ENCODE measurements at places on chromosomes 1 and 21. TPM values are rescaled to one million over a fixed set of nuclear protein-coding genes. Genes with fewer than 3 reads are reported as not detected.
A peak's percentile ranks its signal among the peaks of the same experiment; 100 is the strongest.

- DNase-seq, result no peak
These were observed 110.9 kb downstream of the NTPCR start for GRCh38 chr1:233061265-233061664.

- no peak for DNase-seq
These were observed 446.8 kb downstream of the PLPP3 start for GRCh38 chr1:56132520-56132919.

DNA sequence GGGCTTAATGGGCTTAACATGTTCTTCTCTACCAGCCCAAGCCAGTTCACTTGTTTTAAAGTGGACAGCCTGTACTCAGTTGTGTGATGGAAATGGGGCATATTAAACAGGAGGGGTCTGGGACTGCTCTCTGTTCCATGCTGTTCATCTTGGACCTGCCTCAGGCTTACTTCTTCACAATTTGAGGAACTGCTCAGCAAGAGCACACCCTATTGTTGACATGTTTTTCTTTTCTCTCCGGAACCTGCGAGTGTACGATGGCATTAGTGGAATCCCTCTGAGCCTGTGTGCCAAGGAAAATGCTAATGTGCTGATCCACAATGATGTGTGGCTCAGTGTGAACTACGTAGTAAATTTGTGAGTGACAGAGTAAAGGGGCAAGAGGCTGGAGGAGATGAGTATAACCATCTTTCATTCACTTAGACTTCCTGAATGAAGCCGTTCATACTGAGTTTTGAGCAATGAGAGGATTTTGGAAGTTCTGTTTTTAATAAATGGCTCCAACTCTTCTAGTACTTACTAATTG, 6.9 kb downstream of the AHCYL1 start:
- DNase-seq, result no peak

RORC gene
- 0.03 TPM for total RNA-seq

RNF186 gene
- total RNA-seq, result not detected

EDEM3 gene
- total RNA-seq, result 26.4 TPM

PPIAL4G gene
- not detected for total RNA-seq

GRCh38 chr1:34361781-34362357, 185.2 kb downstream of the C1orf94 start:
- no peak for DNase-seq

LCE1F gene
- not detected for total RNA-seq

- DNase-seq, result no peak
These were observed 45.5 kb downstream of the UROD start for GRCh38 chr1:45057542-45057941.

GRCh38 chr1:248804771-248805681, 20.7 kb downstream of the SH3BP5L start:
- no peak for DNase-seq

GRCh38 chr1:66231681-66232463, 302.1 kb upstream of the SGIP1 start:
- DNase-seq, result peak; percentile 12

Data from HT1080 (cell line).